Sciatic nerve (tissue), 2 donors: ENCODE measurements at places on chromosomes 12 and 14. TPM values are rescaled to one million over a fixed set of nuclear protein-coding genes. Genes with fewer than 3 reads are reported as not detected.

Gene SLC22A17
- 67.3 TPM for total RNA-seq

GRCh38 chr12:107783406-107784376 lies 9.2 kb downstream of the ASCL4 start:
- DNase-seq, result no peak

DNA sequence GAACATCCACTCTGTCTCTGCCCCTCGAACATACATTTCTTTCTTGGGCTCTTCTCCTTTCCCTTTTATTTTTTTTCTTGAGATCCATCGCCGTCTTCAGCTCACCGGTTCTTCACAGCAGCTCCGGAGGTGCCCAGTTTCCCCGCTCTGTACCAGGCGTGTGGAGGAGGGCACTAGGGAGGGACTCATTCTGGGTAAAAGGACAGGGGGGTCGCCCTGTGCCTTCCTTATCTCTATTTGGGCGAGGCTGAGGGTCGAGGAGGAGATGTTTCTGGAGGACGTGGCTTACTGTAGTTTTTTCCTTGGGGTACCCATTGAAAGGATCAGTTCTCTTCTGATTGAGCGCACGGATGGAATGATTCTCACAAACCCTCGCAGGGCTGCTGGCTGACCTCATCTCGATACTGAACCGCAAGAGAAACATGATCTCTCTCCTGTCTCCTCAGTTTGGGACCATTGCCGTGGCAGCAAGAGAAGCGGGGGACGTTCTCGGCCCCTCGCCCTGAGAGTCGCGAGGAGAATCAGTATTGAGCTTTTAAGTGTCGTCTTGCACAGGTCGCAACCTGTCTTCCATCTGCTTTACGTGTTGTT lies 386 bp downstream of the LIN52 start:
- no peak for DNase-seq

DNA sequence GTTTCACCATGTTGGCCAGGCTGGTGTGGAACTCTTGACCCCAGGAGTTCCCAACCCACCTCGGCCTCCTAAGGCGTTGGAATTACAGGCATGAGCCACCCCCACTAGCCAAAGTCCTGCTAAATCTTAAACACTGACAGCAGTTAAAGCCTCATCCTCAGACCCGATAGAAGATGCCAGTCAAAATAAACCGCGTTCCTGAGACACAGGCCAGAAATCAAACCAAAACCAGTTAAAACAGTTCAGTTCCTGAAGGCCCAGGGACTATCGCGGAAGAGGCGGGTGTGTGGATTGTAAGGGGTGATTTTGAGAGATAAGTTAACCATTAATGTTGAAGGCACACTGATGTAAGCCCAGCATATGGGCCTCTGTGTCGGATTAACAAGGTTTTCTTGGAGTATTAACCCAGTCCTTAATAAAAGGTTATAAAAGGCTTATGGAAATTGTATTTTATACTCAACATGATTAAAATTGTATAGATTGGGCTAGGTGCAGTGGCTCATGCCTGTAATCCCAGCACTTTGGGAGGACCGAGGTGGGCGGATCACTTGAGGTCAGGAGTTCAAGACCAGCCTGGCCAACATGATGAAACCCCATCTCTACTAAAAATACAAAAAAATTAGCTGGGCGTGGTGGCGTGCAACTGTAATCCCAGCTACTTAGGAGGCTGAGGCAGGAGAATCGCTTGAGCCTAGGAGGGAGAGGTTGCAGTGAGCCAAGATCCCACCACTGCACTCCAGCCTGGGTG lies 18.7 kb upstream of the CDCA4 start:
- no peak for DNase-seq

- DNase-seq, result no peak
Measured at GRCh38 chr14:65864984-65865383, 452.5 kb downstream of the FUT8 start.

GRCh38 chr12:1213205-1213604 lies 222.2 kb downstream of the ERC1 start:
- DNase-seq, result no peak

DNA sequence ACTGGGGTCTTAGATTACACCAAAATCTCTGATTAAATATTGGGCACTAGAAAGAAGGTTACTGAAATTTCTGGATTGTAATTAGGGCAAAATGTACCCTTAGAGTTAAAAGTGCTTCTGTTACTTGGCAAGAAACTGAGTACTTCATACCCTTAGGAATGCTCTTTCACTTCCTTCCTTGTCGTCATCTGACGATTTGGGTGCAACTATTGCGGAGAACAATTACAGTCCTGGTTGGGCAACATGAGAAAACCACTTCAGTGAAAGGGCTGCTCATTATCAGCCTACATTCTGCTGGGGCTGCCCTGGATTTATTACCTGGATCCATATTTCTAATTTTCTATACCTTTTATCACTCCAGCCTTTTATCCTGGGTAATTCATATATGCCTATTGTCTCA lies 348.5 kb upstream of the MDGA2 start:
- DNase-seq, result no peak

Gene HOXC9
- 10.2 TPM for total RNA-seq

DNA sequence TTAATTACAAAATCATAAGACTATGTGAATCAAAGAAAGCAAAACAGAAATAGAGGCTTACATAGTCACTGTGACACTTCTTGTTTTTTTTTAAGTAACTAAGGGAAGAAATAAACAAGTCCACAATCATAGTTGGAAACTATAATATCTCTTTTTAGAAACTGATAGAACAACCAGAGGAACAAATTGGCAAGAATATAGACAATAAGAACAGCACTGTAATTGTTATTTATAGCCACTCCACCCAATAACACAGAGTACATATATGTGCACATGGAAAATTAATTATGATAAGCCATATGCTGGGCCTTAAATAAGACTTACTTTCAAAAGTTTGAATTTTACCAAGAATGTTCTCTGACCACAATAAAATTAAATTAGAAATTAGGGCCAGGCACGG lies 101.1 kb downstream of the PLEKHG7 start:
- no peak for DNase-seq

Gene CYP27B1
- total RNA-seq, result 0.98 TPM

DNA sequence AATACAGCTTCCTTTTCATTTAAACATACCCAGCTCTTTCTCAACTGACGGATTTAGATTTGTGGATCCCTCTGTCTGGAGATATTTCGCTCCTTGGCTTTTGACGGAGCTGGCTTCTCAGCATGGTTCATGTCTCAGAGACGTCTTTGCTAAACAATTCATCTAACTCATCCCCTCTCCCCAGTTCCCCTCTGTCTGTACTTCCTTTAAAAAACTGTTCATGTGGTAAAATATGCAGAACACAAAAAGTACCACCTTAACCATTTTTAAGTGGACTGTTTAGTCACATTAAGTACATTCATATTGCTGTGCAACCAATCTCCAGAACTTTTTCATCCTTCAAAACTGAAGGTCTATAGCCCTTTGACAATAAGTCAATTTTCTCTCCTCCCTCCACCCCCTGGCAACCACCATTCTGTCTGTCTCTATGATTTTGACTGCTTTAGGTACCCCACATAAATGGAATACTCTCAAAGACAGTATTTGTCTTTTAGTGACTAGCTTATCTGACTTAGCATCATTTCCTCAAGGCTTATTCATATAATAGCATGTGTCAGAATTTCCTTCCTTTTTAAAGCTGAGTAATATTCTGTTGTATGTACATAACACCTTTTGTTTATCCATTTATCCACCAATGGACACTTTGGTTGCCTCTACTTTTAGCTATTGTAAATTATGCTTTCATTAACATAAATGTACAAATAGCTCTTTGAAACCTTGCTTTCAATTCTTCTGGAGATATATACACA lies 399.8 kb upstream of the SOX5 start:
- DNase-seq, result no peak

- DNase-seq, result no peak
Measured at GRCh38 chr12:96719660-96720362, 187.2 kb upstream of the NEDD1 start.

DNA sequence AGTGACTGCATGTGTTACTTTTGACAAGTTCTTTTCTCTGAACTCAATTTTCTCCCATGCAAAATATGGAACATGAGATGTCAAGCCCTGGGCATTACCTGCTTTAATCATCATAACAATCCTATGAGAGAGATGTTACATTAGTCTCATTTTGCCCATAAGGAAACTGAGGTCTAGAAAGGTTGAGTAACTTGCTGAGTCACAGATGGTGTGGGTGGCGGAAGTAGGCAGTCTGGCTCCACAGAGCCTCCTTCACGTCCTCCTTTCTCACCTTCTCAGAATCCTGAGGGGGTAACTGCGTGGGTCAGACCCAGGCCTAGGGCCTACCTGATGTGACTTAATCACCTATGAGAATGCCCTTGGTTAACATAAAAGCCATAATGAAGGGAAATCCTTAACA lies 50.7 kb downstream of the TMTC1 start:
- DNase-seq, result no peak

DNA sequence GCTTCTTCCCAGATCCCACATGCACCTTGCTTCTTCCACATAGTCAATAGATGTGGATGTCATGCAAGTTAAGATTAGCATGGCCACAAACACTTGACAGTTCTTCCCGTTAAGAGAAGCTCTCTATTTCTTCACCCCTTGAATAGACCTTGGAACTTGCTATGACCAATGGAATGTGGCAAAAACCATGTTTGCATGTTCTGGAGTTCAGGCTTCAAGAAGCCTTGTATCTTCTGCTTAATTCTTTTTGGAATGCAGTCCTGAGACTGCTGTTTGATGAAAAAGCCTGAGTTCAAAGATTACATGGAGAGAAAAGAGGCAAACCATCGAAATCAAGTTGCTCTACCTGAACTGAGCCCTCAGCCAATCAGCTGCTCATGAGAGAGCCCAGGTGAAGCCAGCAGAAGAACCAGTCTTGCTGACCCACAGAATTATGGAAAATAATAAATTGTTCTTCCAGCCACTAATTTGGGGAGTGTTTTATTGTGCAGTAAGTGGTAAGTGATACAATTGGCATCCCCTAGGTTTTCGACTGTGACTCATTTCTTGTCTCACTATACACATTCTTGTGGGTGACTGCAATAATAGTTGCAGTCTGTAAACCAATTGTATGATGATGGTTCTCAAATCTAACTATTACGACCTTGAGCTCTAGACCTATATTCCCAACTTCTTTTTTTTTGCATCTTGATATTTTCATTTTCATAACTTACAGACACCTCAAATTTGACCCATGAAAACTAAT lies 12.6 kb downstream of the RASSF9 start:
- no peak for DNase-seq

Gene AMN
- 0.40 TPM for total RNA-seq

DNA sequence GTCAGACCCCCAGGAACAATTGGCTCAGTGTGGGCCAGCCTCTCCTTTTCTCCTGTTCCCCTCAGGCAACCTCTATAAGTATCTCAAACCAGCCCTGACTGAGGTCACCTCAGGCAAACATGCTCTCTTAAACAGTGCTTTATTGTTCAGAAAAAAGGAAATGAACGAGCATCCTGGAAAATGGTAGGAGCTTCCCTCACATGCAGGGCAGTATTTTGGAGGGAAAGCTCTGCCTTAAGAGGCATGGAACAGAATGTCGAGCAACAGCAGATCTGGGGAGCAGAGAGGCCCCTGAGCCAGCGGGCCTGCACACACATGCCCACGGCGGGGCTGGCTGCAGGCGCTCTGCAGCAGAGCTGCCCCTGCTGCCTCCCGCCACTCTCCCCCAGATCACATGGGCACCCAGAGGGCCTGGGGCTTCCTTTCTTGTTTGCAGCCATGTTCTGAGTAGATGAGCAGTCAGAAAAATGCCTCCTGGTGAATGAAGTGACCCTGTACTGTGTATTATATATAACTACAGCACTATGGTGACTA lies 42.0 kb downstream of the MOK start:
- no peak for DNase-seq

- DNase-seq, result no peak
Measured at GRCh38 chr12:130920119-130920703, 33.5 kb upstream of the ADGRD1 start.

Gene NPFF
- not detected for total RNA-seq

DNA sequence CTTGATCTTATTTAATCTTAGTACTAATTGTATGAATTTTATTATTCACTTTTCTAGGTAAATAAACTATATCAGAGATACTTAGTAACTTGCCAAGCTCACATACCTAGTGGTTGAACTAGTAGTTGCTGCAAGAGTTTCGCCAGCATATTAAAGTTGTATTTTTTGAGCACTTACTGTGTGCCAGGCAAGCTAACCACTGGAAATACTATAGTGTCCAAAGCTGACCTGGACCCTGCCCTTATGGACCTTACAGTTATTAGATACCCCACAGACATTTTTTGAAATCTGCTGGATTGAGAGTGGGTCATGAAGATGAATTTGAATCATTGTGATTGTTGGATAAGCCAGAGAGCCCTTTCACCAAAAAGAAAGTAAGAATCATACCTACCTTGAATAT lies 125.0 kb downstream of the RAD51B start:
- no peak for DNase-seq

DNA sequence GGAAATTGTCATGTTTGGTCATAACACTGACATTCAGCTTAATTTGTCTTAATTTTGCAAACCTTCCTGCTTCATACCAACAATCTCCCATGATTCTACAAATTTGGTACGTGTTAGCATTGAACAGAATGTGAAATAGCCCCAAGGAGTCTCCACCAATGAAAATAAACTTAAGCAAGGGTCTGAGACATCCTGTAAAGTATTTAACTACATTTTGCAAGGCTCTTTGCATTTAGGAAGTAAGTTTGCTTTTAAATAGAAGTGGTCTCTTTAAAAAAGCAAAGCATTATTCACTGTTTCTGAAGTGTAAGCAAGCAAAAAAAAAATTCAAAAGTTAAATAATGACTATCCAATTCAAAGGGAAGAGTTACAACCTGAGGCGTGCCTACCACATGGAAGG lies 79.9 kb downstream of the WASHC3 start:
- DNase-seq, result no peak

Gene C1RL
- total RNA-seq, result 117 TPM
